ENCODE measurements at places on chromosomes 7 and 10.

DNA sequence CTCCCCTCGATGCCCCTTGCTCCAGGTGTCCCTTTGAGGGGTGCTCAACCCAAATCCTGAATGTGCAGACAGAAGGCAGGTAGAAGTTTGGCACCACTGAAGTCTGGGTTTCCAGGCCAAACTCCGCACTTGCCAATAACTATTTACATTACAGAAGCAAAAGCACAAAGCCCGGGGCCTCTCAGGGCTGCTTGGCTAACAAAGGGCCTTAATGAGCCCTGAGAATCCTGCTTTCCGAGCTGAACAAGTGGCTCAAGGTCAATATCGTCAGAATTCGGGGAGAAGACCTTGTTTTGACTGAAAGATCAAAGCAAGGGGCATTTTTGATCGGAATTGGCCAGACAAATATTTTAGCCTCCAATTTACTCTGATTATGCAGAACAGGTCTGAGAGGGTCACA is 189.9 kb downstream of the HERPUD2 start:
- no peak for DNase-seq

DNA sequence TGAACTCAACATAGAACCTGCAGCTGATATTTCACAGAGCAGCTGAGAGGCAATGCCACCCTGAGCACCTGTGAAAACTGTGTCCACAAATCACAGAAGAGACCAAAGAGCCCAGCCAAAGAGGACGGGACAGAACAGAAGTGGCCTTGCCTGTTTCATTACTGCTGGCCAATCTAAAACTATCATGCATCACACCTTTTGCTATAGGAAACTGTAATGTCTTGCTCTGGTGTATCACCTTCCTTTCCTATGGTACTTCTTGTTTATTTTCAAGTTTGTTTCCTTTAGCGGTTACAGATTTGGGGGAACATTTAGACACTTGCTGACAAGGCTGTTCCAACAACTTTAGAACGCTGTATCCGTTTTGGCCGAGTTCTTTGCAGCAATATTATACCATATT is 80.3 kb downstream of the PIP4K2A start:
- DNase-seq: no peak

GRCh38 chr10:124699471-124700292 is 44.5 kb downstream of the FAM53B start:
- no peak for DNase-seq

DNA sequence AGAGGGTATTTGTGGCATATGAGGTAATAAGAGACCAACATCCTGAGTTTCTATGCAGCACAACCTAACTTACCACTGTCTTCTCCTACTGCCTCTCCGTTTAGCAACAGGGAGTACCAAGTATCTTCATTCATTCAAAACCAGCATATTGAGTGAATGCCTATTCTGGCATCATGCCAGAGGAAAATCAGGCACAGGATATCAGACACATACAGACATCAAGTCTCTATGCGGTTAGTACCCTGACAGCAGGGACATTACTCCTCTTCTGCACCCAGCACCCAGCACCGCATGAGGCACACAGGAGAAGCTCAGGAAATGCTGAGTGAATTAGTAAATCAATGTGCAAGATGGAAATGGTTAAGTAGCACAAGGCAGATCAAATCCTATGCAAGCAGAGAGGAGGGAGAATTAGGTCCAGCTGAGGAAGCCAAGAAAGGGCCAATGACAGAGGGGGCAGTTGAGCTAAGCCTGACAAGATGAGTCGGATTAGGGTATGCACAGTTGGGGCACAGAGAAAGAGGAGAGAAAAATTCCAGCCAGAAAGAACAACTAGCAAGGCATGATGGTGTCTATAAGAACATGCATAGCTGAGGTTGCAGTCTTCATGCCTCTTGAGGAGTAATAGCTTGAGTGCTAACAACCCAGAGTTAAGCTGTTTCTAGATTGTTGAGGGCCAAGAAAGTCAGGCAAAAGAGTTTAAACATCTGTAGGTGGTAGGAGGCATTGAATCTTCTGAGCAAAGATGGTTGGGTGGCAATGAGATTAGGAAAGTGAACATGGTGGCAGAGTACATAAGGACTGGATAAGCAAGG is 146.0 kb downstream of the PLXNA4 start:
- no peak for DNase-seq

GRCh38 chr7:154914308-154914995 is 88.5 kb downstream of the PAXIP1 start:
- DNase-seq: no peak

DNA sequence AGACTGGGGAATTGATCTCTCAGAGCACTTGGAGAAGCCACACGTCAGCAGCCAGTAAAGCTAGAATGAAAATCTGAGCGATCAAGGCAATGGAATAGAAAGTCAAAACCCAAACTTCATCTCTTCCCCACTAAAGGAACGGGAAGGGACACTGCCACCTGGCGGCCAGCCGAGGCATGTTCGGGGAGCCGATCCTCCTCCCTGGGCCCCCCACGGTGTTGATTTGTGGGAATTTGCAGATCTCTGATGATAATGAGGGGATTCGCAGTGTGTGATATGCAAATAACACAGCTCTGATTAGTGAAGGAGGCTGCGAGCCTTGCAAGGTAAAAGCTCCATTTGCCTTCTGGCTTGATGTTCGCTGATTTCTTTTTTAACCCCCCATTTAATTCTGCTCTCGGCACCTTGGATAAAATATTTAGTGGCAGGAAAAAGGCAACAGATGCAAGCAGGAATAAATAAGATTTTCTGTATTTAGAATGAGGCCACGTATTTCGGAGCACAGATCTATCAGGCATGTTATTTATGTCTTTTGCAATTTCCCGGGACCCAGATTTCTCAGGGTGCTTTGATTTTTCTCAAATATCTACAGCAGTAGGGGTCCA is 258.6 kb downstream of the PAXIP1 start:
- DNase-seq: no peak

- no peak for DNase-seq
These were observed 202.1 kb downstream of the PTEN start for GRCh38 chr10:88065383-88066049.

DNA sequence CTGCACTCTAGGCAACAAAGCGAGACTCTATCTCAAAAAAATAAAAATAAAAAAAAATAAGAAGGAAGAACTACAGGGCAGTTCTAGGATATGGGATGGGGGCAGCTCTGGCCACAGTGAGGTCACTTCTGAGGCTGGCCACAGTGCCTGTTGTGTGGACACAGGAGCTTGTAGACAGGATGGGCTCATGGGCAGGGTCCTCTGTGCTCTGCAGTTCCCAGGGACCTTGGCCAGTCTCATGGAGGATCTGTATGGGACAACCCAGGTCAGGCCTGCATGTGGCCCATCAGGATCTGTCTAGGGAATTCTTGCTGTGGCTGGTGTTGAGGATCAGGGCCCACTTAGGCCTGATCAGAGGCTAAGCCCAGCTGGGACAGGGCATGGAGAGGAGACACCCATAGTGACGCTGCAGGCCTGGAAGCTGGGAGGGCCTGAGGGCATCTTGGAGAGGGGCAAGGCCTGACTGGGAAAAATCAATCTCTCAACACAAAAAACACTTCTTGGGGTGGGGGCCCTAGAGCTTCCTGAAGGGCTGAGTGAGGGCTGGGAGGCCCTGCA is 19.4 kb upstream of the PAX2 start:
- DNase-seq: no peak

DNA sequence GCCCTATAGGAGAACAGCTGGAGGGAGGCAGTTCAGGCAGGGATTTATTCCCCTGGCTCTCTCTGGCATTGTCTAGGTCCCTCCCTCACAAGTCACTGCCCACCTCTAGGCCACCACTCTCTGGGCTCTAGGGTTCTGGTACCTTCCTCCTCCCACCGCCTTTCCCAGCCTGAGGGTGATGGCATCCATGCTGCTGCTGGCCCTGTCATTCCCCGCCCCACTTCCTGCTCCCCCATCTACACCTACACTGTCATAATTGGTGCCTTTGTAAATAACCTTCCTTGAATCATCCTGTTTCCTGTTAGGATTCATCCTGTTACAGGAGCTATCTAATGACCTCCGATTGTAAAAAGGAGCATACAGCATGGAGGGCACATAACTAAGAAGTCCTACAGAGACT is 303.3 kb upstream of the COBL start:
- DNase-seq: no peak

- DNase-seq: no peak
These were observed 16.0 kb upstream of the DNTT start for GRCh38 chr10:96288151-96288621.

Data from activated CD8-positive, alpha-beta memory T cell treated with anti-CD3 and anti-CD28 coated beads for 1 hour (primary cell).